Stimulated activated CD8-positive, alpha-beta memory T cell treated with anti-CD3 and anti-CD28 coated beads, Interleukin-7, amount 100 ng/mL, for 1 hour (primary cell): ENCODE measurements at places on chromosomes 3 and 15.

DNA sequence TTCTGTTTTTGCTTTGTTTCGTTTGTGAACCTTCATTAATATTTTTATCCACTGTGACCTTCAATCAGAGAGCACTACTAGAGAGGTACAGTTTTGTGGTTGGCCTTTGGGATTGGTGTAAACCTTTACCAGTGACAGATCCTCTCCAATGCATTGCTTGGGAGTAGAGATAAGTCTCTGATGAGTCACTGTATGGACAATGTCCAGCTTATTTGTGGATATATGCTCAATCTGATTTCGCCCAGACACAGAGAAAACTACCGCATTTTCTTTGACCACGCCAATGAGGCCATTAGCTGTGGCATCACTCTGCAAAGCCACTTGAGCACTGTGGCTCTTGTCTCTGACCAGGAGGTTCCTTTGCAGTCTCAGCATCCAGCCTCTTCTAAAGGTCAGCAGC is 964.7 kb downstream of the TUSC7 start:
- DNase-seq: no peak

GRCh38 chr3:193761969-193762368 is 169.0 kb downstream of the OPA1 start:
- DNase-seq: no peak

DNA sequence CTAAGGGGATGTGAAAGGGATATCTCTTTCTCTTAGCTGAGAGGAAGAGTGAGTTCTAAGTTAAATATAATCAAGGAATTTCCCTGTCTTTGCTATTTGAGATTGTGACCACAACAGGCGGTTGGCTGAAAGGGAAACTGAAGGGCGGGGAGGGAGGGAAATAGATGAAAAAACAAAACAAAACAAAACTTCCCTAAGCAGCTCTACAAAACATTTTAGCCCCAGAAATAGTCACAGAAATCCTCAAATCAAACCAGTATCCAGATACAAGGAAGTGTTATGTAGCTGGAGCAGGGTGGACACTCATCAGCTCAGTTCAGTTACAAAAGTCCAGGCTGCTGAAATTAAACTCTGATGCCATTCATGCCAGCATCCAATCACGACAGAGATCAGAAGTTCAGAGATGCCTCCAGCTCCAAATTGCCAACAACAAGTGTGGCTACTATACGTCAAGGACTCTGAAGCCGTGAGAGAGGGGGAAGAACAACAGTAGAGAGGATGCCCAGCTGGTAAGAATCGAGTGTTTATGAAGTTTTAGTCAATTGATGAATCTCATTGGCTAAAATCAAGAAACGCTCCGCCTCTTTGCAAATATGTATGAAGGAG is 319 bp upstream of the TP63 start:
- DNase-seq: no peak

GRCh38 chr15:27097506-27097905 is 126.5 kb downstream of the GABRG3 start:
- DNase-seq: no peak

- DNase-seq: no peak
Measured at GRCh38 chr15:78065284-78065872, 12.1 kb downstream of the TBC1D2B start.

- DNase-seq: no peak
Measured at GRCh38 chr3:99753268-99753975, 64.2 kb upstream of the CMSS1 start.

GRCh38 chr15:68682330-68682729 is 103.5 kb downstream of the CORO2B start:
- DNase-seq: no peak

GRCh38 chr15:51244423-51244869 is 94.0 kb downstream of the CYP19A1 start:
- no peak for DNase-seq

DNA sequence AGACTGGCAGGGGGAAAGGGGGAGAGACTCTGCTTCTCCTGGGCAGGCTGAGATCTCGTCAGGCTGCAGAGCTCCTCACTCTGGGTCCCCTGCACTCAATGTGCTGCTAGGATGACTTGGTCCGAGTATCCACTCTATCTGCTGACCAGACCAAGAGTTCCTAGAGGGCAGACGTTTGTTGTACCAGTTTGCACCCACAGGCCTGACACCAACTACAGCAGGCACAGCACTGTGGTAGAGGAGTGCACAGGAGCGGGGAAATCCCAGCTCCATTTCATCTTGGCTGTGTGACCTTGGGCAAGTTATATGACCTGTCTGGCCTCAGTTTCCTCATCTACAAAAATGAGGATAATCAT is 29.0 kb downstream of the CCDC12 start:
- no peak for DNase-seq

GRCh38 chr15:84752700-84753099 is 4.3 kb downstream of the ZNF592 start:
- DNase-seq: no peak

DNA sequence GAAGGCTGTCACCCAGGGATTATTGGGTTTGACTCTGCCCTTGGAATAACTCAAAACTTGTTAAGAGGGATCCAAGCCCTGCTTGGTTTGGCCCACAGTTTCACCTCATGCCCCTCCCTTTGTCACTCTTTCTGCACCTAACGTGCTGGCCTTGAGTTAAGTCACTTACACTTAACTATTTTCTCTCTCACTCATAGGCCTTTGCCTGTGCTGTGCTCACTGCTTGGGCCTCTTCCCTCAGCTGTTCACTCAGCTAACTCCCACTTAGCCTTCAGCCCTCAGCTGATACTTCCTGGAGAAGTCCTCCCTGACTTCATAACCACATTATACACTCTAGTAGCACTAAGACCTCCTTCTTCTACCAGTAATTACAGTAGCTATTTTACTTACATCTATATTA is 133.3 kb downstream of the CMSS1 start:
- DNase-seq: no peak

- DNase-seq: no peak
Measured at GRCh38 chr3:49523756-49524747, 30.2 kb upstream of the BSN start.

GRCh38 chr15:90585863-90586262 is 56.1 kb downstream of the CRTC3 start:
- DNase-seq: no peak

DNA sequence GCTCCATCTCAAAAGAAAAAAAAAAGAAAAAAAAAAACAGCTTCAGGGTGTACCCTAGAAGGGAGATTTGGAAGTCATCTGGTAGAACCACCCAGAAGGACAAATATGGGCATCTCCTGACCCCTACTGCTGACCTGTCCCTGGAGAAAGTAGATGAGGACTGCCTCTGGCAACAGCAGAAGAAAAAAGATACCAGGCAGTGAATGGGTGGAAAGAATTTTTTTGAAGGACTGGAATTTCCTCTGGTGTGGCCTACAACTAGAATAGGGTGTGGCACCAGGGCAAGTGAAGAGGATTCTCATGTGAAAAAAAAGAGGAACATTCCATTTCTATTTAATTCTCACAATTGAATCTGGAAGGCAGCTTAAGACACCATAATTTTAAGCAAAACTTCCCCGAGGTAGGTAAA is 3.1 kb downstream of the ANXA2 start:
- no peak for DNase-seq

- no peak for DNase-seq
Measured at GRCh38 chr3:32316976-32317375, 74.7 kb upstream of the CMTM7 start.

- DNase-seq: no peak
Measured at GRCh38 chr3:14549256-14549919, 9.2 kb upstream of the GRIP2 start.

DNA sequence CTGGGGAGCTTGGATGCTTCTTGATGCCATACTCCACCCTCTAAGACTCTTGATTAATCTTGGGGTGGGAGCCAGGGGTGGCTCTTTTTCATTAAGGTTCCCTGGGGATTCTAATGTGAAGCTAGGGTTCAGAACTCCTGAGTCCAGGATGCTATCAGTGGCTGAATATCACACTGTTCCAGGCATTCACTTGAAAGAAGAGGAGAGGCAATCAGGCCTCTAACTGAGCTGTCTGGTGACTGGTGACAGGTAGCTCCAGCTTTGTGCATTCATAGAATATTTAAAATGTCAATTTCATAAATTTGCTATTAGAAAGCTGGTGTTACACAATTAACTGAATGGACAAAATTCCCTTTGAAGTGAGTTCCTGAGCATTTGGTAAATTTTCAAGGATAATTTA is 139.0 kb downstream of the CHDH start:
- DNase-seq: no peak

- no peak for DNase-seq
Measured at GRCh38 chr15:57861034-57861638, 154.6 kb downstream of the POLR2M start.

- no peak for DNase-seq
Measured at GRCh38 chr3:182730675-182731042, 62.6 kb upstream of the ATP11B start.

- DNase-seq: no peak
Measured at GRCh38 chr3:165994293-165994692, 157.1 kb upstream of the BCHE start.

DNA sequence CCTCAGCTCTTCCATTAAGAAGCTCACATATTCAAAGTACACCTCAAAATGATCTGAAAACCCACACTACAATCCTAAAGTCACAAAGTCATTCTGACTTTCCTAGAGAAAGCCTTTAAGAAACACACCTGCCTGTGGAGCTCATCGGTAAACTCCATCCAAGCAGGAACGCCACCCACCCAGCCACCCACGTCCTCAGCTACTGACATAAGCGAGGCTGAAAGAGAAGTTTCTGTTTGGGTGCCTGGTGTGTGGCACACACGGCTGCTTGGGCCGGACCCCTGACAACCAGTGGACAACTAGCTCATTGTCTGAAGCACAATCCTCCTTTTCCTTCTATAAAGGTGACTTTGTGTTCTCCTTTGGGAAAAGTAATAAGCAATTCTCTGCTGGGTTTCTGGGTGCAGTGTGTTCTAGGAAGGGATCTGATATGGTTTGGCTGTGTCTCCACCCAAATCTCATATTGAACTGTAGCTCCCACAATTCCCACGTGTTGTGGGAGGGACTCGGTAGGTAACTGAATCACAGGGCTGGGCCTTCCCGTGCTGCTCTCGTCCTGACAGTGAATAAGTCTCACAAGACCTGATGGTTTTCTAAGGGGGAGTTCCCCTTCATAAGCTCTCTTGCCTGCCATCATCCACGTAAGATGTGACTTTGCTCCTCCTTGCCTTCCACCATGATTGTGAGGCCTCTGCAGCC is 26.1 kb downstream of the FAM174B start:
- no peak for DNase-seq

- no peak for DNase-seq
Measured at GRCh38 chr3:124172816-124173215, 180.9 kb upstream of the ROPN1 start.

- no peak for DNase-seq
Measured at GRCh38 chr3:150202711-150203110, 205.4 kb upstream of the TSC22D2 start.

- DNase-seq: no peak
Measured at GRCh38 chr15:29792426-29793159, 29.7 kb downstream of the TJP1 start.

DNA sequence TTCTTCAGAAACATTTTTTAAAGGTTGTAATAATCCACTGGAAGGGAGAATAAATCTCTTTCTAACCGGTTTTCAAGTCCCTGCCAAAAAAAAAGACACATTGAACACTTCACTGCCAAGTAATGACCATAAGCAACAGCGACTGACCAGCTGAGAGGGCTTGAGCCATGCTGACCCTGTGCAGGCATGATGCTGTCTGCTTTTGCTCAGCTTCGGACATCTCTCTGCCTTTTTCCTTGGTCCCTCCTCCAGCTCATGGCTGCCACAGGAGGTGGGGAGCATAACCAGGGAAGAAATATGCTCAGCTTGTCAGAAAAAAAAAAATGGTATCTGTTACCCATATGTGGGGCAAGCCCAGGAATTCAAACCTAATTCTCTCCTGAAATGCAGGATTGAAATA is 1.5 kb downstream of the IGSF10 start:
- DNase-seq: no peak

GRCh38 chr15:31349233-31350141 is 22.9 kb downstream of the KLF13 start:
- no peak for DNase-seq

DNA sequence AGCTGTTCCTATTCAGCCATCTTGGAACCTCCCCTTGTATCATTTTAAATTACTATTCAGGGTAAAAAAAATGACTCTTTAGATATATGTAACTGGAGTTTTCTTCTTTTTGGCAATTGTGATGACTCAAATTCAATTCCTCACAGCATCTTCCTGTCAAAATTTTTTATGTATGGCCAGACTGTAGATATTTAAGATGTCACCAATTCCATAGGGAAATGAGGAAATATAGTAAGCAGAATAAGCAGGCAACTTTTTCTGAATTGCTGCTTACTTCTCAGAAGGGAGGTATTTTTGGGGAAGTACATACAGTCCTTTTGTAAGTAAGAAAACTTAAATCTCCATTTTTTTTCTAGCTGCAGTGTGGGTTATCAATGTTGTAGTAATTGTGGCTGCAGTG is 28.8 kb downstream of the EAF2 start:
- DNase-seq: no peak

- DNase-seq: no peak
Measured at GRCh38 chr3:42668413-42668760, 14.9 kb downstream of the ZBTB47 start.

- no peak for DNase-seq
Measured at GRCh38 chr3:148528024-148528423, 169.7 kb upstream of the AGTR1 start.

DNA sequence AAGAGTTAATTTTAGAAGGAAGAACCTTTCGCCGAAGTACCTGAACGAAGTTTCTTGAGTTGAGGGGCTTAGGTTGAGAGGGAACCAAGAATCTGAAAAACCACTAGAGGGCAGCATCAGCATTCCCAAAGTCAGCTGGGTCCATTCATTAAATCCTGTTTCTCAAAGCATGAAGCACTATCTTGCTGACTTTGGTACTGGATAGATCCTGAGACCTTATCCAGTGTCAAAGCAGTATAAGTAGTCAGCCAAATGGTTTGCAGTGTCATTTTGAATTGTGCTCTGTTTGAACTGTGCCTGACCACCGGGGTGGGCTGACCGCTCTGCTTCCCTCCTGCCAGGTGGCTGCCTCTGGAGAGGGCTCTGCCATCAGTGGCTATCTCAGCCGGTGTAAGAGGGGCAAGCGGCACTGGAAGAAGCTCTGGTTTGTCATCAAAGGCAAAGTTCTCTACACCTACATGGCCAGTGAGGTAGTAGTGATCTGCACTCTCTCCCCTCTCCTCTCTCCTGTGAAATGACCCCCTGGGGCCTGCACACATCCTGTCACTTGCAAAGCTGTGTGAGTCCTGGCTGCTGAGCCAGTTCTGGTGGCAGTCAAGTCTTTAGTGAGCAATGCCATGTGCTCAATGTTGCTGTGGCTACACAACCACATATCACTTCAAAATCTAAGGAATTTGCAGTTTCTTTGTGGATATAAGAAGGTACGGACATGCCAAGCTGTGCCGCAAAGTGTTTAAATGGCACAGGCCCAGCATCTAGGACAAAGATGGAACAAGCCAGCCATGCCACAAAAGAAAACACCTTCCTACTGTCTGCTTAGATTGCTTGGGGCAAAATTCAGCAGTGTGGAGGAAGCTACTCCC is 21.4 kb upstream of the NR2C2 start:
- no peak for DNase-seq

GRCh38 chr3:98531622-98532274 is at the start of gene GPR15:
Gene GPR15, plus strand, starts transcription at chr3:98531978. Its CDS starts 56 bp downstream, at chr3:98532034.
- no peak for DNase-seq
